Stimulated activated CD8-positive, alpha-beta memory T cell treated with anti-CD3 and anti-CD28 coated beads, Interleukin-15, amount 100 ng/mL, for 24 hours (primary cell): ENCODE measurements at places on chromosomes 11 and 22.
A peak's percentile ranks its signal among the peaks of the same experiment; 100 is the strongest.

- DNase-seq: no peak
Measured at GRCh38 chr11:47314992-47315391, 37.5 kb downstream of the MYBPC3 start.

DNA sequence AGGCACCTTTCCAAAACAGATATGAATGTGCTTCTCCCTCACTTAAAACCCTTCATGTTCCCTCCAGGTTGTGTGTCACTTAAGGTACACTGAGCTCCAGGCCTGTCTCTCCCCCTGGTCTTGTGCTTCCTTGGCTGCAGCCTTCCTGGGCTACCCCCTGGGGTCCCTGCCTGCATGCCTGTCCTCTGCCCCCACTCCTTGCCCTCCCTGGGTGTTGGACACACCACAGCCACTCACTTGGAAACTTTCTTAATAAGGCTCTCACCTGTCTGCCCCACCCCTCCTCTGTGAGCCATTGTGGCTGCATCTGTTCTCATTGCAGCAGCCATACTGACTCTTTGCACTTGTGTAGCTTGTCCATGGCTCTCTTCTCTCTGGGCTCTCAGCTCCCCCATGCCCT, 60.6 kb downstream of the CABIN1 start:
- no peak for DNase-seq

DNA sequence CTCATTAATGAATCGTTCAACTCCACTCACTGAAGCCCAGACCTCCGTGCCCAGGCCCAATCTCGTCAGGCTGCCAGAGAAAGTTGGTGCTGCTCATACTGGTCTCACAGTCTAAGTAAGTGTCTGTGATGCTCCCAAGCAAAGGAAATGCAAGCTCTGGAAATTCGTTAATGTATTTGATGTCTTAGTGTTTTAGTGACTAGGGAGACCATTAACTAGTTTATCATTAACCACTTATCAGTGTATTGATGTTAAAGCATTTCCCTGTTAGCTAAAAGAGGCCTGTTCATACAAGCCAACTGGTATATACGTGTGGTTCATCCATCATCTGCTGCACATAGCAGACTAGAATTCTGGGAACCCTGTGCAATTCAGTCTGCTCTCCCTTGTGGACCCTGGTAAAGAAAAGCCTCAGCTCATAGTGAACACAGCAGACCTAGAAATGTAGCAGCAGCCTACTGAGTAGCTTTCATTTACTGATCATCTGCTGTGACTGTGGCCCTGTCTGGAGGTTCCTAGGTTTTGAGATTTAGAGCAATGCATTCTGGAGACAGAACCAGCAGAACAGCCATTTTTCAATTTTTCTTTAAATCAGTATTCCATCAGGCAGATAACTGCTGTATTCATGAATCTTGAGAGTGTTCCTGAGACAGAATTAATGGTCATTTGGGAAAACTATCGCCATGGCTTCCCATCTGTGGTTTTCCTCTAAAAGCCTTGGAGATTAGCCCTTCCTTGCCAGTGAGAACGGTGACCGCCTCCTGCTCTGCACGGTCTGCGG, 15.7 kb upstream of the AIFM3 start:
- no peak for DNase-seq

- no peak for DNase-seq
Measured at GRCh38 chr22:27060190-27060589, 402.8 kb downstream of the MIAT start.

DNA sequence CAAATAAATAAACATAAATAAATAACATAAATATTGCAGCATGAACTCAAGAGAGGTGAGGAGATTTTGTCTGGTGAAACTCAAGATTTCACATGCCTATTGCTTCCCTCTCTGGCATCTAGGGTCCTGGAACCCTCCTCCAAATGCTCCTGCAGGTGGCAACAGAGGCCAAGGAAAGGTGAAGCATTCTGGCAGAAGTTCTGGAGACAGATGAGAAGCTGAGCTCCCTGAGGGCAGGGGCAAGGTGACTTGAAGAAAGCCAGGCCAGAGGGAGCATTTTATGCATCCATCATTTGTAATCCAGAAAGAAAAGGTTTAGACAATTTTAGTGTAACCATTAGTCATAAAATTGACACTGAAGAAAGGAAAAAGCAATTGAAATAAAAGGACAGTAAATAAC, 64.9 kb downstream of the ENDOD1 start:
- no peak for DNase-seq

GRCh38 chr11:70788248-70789022, 390.1 kb downstream of the CTTN start:
- DNase-seq: no peak

GRCh38 chr22:35437049-35437448, 37.1 kb downstream of the MCM5 start:
- no peak for DNase-seq

DNA sequence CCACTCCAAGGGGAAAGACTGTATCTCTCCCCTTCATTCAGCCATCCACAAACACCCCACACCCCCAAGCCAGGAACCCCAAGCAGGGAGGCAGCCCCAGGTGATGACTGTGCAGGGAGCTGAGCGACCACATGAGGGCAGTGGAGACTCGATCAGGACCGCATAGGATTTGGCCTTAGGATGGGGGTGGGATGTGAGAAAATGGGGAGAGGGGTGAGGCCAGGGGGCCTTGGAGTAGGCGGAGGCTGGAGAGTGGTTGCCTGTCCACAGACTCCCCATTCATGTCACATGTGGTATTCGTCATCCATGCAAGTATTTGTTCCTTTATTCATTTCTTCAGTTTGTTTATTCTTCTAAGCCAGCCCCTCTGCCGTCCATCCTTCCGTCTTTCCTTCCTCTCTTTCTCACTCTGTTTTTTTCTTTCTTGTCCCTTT, 2.7 kb upstream of the RHOD start:
- DNase-seq: no peak

DNA sequence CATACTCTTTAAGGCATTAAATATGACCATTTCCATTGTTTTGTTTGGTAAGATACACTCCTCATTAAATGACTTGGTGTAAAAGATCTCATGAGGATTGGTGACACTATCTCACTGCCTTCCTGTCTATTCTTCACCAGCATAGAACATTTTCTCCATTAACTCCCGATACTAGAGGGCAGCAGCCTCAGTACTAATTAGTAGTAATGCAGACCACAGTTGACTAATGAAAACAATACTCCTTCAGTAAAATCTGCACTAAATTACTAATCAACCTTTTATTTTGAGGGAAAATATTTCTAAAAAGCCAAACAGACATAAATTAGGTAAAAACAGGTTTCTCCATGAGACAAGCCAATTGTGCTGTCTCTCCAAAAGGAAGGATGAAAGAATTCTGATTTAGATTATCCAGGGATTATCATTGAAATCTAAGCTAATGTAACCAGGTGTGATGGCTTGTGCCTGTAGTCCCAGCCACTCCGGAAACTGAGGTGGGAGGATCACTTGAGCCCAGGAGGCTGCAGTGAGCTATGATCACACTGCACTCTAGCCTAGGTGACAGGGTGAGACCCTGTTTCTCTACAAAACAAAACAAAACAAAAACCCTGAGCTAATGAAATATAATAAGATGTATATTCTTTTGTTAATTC, 9.4 kb downstream of the PGM2L1 start:
- DNase-seq: no peak

DNA sequence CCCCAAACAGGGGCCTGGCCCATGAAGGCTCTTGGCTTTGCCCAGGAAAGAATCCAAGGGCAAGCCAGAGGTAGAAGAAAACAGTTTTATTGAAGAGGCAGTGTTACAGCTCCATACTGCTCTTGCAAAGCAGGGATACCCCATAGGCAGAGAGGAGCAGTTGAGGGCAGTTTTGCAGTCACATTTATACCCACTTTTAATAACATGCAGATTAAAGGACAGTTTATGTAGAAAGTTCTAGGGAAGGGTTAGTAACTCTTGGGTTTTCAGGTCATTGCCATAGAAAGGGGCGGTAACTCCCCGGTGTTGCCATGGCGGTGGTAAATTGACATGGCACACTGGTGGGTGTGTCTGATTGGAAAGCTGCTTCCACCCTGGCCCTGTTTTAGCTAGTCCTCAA, 80.5 kb upstream of the GNAZ start:
- no peak for DNase-seq

DNA sequence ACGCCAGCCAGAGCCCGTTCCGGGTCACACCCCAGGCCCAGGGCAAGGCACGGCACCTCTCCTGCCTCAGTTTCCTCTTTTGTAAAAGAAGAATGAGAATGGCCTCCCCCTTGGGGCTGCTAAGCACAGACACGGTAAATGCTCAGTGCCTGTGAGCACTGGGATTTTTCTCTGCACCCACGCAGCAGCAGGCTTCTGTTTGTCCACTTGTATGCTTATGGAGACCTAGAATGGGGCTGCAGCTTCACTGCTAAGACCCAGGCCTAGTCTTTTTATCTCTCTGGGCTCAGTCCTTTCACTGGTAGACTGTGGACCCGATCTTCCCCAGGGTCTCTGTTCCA, 1327.9 kb downstream of the TBC1D22A start:
- DNase-seq: no peak

GRCh38 chr22:47174671-47175112, 412.2 kb downstream of the TBC1D22A start:
- DNase-seq: no peak

- DNase-seq: no peak
Measured at GRCh38 chr11:123419731-123420452, 10.2 kb upstream of the GRAMD1B start.

- no peak for DNase-seq
Measured at GRCh38 chr22:17095538-17095937, 10.7 kb downstream of the IL17RA start.

GRCh38 chr22:38953091-38953490, 4.3 kb upstream of the APOBEC3A start:
- DNase-seq: no peak

GRCh38 chr22:19554834-19555404, 30.7 kb upstream of the CLDN5 start:
- no peak for DNase-seq

DNA sequence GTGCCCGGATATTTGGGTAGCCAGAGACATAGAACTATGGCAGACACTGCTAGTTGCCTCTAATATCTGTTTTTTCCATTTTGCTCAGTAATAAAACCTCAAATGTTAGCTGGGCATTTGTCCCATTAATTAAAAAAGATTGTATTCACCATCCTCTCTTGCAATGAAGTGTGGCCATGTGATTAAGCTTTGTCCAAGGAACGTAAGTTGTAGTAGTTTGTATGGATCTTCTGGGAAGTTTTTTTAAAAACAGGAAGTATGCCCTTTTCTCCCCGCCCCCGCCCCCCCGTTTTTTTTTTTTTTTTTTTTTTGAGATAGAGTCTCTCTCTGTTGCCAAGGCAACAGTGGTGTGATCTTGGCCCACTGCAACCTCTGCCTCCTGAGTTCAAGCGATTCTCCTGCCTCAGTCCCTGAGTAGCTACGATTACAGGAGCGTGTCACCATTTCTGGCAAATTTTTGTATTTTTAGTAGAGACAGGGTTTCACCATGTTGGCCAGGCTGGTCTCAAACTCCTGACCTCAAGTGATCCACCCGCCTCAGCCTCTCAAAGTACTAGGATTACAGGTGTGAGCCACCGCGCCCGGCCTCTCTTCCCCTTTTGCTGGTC, 1.7 kb upstream of the TMEM135 start:
- DNase-seq: no peak

GRCh38 chr11:134360050-134360835, 28.5 kb downstream of the GLB1L2 start:
- DNase-seq: peak; percentile 46

DNA sequence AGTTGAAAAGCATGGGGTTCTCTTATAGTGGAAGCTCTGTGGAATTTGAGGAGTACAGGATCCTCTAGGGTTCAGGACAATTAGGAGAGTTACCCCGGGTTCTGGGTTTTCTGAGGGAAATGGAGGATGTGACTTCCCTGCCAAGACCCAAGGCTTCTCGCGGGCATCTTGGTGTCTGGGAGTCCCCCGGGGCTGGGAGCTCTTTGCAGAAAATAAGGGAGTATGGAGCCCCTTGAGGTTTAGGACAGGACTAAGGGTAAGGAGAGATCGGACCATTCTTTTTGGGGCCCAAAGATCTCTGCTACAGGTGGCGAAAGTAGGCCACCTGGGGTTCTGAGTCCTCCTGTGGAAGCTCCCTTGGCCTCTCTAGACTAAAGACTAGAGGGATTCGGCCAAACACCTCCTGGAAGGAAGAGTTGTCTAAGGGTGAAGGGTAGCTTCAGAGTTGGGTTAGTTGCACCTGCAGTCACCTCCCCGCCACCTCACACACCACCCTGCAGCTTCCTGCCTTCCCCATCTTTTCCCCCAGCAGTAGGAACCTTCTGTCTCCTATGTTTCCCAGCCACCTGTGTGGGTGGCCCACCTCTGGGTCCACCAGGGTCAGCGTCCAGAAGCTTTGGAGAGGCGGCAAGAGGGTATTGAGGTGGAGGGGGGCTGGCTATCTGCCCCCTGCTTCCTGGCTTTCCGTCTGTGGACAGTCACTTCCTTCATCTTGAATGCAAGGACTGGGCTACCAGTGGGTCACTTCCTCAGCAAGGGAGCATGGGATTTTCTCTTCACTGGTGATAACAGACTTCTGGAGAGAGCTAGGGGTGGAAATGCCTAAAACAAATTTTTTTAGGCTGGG, 908 bp downstream of the LIMK2 start:
- DNase-seq: no peak

- DNase-seq: no peak
Measured at GRCh38 chr22:27574002-27574366, 227.6 kb downstream of the MN1 start.

DNA sequence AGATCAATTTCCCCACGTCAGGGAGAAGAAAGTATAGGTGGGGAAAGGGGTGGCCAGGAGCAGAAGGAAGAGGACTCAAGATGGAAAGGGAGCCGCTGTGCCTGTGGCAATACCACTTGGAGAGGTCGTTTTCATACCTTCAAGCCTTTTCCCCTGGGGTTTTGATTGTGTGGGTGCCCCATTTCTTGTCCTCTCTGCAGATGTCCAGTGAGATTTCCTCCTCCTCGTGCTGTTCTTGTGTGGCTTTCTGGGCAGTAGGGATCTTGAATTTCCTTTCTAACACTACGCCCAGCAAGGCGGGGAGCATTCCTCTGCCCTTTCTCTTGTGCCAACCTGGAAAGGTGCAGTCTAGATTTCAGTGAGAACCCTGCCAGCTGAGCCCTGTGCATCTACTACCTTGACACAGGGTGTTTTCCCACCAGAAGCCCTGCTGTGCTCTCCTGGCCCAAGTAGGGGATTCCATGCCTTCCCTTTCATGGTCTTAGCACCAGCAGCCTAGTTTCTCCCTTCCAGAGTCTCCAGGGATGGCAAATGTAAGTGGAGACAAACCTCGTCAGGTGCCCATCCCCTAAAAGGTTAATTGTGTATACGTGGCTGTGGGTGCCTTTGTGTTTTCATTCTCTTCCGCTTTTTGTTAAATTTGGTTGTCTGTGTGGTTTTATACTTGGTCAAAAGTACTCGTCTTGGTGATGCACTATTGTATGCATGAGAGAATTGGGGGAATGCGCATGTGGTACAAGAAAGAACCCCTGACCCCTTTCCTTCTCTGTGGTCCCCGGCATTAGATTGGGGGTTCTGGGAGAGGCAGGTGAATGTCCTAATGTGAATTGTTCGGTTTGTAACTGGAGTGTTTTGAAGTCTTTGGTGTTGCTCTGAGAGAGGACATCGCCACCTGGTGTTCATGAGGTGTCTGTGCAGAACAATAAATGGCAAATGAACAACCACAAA, 71.4 kb upstream of the MPEG1 start:
- DNase-seq: no peak

GRCh38 chr11:834371-835316, 1.9 kb downstream of the CD151 start:
- no peak for DNase-seq
